Activated B cell treated with CpG ODN at 0.5 μM for 24 hours (primary cell): ENCODE measurements at places on chromosomes 5 and 9.

DNA sequence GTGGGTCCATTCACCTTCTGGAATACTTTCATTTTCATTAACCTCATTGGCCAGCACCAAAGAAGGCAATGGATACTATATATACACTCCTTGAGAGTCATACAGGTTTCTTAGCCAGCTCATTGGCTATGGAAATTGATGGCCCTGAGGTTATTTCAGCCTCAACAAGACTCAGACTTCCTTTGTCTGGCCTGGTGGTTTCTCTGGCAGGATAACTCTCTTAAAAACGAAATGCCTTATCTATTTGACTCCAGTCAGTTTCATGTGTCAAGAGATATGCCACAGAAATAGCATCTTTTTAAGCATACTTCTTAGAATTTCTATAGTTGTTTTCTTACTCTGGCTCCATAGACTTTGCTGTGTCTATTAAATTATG lies 28.9 kb downstream of the CDH9 start:
- DNase-seq, result no peak

DNA sequence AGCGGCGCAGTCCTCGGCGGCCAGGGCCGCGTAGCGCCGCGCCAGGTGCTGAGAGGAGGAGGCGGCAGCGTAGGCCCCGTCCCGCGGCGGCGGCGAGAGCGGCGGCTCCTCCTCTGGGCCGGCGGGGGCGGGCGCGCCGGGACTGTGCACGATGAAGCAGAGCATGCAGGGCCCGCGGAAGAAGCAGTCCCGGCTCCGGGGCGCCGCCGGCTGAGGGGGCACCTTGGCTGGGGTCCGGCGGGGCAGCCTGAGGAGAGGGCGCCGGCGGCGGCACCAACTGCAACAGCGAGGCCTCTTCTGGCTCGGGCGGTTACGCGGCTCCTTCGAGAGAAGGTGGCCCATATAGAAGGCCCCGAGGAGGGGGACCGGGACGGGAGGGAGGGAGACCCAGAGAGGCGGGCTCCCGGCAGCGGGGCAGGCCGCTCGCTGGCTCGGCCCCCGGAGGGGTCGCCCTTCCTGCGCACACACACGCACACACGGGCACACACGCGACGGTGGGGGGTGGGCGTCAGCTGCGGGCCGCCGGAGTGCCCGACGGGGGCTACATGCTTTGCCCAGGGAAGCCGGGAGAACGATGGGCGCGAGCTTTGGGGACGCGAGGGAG lies 446 bp downstream of the FBXL17 start:
- peak; percentile 82 for DNase-seq

DNA sequence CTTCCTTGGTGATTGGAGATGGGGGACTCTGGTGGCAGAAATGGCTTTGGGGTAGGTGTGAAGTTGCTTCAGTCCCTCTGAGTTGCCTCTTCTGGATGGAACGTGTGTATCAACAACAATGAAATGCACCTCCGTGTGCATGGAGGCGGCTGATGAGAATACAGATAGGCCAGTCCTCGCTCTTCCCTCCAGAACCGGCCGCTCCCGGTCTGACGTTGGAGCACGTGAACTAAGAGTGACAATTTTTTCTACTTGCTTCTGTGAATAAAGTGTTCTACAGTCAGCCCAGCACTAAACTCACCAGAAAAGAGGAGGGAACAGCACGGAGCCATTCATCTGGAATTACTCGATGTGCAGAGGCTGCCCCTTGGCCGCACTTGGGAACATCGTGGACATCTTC lies 90.7 kb downstream of the ANKRD33B start:
- DNase-seq, result no peak

GRCh38 chr5:129499208-129499852 lies 39.2 kb downstream of the ADAMTS19 start:
- no peak for DNase-seq

DNA sequence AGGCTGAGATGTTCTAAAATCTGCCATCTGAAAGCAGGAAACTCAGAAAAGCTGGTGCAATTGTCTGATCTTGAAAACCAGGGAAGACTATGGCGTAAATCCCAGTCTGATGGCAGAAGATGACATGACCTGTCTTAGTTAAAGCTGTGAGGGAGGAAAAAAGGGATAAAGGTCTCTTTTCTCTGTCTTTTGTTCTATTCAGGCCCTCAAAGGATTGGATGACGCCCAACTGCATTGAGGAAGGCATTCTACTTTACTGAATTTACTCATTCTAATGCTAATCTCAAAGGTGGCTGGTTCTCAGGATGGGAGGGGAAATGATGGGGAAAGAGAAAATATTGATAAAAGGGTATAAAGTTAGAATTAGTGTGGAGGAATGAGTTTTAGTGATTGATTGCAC lies 312.8 kb upstream of the CTNND2 start:
- DNase-seq, result no peak

DNA sequence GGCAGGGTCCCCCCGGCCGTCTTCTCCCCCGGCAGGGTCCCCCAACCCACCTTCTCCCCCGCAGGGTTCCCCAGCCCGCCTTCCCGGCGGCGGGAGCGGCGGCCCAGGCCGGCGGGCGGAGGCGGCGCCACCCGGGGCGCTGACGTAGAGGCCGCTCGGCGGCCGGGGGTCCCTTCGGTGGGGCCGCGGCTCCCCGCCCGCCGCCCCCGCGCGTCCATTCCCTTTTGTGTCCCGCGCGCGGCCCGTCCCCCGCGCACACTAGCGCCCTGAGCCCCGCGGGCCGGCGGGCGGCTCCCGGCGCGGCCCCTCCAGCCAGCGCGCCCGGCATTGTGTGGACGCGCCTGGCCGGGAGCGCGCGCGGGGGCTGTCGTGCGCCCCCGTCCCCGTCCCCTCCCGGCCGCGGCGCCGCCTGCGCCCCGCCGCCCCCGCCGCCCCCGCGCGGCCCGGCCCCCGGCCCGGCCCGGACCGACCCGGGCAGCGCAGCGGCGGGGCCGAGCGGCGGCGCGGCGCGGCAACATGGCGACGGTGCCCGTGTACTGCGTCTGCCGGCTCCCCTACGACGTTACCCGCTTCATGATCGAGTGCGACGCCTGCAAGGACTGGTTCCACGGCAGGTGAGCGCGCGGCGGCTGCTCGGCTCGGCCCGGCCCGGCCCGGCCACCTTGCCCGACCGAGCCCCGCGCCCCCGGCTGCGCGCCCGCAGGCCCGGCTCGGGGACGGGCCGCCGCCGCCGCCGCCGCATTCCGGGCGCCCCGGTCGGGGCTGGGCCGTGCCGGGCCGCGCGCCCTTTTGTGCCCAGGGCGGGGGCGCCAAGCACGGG lies at the start of gene PHF2:
PHF2 (plus strand) TSS at position 327 of the 820 bp plus-strand sequence; CDS start at position 517, 190 bp downstream.
- peak; percentile 53 for DNase-seq

DNA sequence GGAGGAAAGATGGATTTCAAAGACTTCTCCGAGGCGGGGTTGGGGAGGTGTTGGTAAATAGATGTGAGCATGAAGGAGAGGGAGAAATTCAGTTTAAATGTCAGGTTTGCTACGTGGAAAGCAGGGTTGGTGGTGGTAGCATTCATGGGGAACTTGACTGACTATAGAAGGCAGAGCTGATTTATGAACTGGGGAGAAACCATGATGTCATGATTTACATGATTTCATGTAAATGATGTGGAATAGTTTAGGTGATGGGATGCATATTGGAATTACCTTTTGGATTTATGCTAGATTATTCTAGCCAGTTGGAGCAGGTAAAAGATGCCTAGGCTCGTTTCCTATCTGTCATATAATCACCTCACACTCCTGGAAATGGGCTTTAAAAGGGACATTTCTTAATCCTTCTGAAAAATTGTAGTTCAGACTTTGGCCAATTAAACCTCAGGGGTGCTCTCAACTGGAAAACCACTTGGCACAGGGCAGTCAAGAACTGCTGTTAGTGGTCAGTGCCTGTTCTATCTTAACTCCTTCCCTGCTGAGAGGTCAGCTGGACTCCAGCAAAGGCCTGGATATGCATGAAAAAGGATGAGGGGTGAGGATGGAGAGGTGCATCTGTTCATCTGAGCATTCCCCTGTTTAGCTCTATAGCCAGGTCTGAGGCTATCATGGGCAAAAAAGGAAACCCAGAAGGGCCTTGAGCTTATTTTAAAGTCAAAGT lies 50.1 kb upstream of the BASP1 start:
- DNase-seq, result no peak

- no peak for DNase-seq
Measured at GRCh38 chr9:14524873-14525515, 168.2 kb downstream of the ZDHHC21 start.

GRCh38 chr5:17317473-17317872 lies 100.0 kb downstream of the BASP1 start:
- DNase-seq, result no peak

DNA sequence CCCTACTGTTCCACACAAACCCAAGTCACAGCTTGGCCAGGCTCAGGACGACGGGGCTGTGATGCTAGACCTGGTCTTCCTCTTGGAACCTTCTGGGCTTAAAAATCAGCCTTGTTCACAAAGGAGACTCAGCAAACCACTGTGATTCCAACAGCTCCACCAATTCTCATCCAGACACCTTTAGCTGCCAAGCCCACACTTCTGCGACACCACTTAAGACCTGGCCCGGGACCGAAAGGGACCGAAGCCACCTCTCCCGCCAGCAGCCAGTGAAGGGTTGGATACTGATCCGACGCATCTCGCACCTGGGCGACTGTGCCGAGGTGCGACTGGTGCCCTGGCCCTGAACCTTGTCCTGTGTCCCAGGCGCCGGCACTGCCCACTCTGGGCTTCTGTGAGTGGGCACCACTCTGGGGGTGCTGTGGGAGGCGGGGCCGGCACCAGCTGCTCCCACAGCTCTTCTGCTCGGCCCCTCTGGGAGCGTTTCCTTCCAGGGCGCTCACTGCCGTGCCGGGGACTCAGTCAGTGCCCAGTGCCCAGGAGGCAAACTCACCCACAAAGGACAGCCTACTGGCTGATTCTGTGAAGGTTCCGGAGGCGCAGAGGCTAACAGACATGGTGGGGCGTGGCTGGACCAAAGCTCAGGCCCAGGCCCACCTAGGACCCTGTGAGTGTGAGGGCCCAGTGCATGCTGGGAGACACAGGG lies 50.9 kb downstream of the EXD3 start:
- no peak for DNase-seq

DNA sequence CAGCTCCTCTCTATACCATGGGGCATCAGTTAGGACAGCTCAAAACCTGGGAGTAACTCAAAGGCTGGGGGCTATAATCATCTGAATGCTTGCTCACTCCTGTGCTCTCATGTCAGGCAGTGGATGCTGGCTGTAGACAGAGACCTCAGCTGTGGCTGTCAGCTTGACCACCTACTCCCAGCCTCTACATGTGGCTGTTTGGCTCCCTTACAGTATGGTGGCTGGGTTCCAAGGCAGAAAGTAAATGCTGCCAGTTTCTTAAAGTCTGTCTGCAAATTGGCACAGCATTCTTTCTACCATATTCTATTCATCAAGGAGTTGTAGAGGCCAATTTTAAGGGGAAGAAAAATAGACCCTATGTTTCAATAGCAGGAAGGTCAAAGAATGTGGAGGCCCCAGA lies 66.9 kb downstream of the TMC1 start:
- DNase-seq, result no peak

- no peak for DNase-seq
Measured at GRCh38 chr5:96943799-96944198, 7.9 kb downstream of the LNPEP start.

GRCh38 chr9:137117269-137117731 lies 2.8 kb upstream of the DPP7 start:
- DNase-seq, result no peak

GRCh38 chr9:88954066-88954465 lies 37.2 kb upstream of the S1PR3 start:
- DNase-seq, result no peak

- peak; percentile 47 for DNase-seq
Measured at GRCh38 chr9:89605465-89606048, 745 bp downstream of the GADD45G start.

- no peak for DNase-seq
Measured at GRCh38 chr9:126295936-126296600, 30.6 kb upstream of the MVB12B start.

GRCh38 chr5:143281226-143281625 lies 122.3 kb downstream of the NR3C1 start:
- DNase-seq, result no peak

- DNase-seq, result no peak
Measured at GRCh38 chr5:125558466-125558865, 812.0 kb upstream of the ZNF608 start.

DNA sequence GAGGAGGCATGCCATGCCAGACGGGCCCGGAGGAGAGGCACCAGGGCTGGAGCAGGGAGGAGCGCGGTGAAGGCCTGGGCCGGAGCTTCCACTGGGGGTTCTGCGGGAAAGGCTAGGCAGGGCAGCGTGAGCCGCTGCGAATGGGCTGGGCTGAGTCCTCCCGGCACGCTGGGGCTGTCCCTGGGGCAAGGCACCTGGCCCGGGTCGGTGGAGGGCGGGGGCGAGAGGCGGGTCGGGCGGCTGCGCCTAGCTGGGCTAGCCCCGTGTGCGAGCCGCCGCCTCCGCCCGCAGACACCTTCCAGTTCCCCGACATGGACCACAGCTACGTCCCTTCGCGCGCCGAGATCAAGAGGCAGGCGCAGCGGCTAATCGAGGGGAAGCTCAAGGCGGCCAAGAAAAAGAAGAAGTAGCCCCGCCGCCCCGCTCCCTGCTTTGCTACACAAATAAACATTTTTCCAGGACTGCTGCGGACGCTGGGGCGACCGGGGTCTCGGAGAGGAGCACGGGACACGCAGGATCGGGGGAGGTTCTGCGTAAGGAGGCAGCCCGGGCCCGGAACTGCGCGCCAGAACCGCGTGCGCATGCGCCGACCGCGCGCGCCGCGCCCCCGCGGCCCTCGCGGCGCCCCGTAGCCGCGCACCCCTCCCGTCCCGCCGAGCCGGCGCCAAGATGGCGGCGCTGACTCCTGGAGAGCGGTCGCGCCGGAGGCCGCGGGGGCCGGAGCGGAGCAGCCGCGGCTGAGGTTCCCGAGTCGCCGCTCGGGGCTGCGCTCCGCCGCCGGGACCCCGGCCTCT lies at the start of gene RABL6:
RABL6 (plus strand) TSS at position 668 of the 794 bp plus-strand sequence. CDS start 249 bp downstream, outside the sequence.
- peak; percentile 86 for DNase-seq

GRCh38 chr5:144464306-144464705 lies 293.6 kb downstream of the KCTD16 start:
- DNase-seq, result no peak

DNA sequence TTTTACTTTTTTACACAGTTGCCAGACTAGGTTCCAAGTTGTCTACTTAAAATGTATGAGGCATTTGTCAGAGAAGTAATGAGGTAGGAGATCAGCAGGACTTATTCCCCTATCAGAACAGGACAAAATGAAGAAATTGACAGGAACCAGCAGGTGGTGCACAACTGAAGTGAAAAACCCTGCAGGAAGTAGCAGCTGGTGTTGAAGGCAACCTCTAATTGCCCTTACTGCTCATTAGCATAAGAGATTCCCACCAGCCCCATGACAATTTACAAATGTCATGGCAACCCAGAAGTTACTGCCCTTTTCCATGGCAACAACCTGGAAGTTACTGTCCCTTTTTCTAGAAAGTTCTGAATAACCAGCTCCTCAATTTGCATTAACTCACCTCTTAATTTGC lies 5.4 kb downstream of the PCDHB15 start:
- no peak for DNase-seq

DNA sequence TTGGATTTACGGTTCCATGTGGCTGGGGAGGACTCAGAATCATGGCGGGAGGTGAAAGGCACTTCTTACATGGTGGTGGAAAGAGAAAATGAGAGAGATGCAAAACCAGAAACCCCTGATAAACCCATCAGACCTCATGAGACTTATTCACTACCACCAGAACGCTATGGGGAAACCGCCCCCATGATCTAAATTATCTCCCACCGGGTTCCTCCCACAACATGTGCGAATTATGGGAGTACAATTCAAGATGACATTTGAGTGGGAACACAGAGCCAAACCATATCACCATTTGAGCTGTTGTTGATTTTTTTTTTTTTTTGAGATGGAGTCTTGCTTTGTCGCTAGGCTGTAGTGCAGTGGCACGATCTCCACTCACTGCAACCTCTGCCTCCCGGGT lies 16.5 kb downstream of the DAB2IP start:
- DNase-seq, result no peak
